ENCODE measurements at places on chromosomes 5 and 9.
A peak's percentile ranks its signal among the peaks of the same experiment; 100 is the strongest.

GRCh38 chr9:90789862-90790261, 11.8 kb upstream of the SYK start:
- no peaks in the 10 kb centered on the region for H3K36me3 ChIP-seq
- H3K27me3 ChIP-seq = no peaks in the 10 kb centered on the region

GRCh38 chr9:137437691-137438590, 3.2 kb downstream of the ENTPD8 start:
- peaks cover 4% of the 10 kb centered on the region for H3K27me3 ChIP-seq
- H3K4me3 ChIP-seq = no peak overlapping the region
- no peak for DNase-seq
- no peak overlapping the region for H3K27ac ChIP-seq

DNA sequence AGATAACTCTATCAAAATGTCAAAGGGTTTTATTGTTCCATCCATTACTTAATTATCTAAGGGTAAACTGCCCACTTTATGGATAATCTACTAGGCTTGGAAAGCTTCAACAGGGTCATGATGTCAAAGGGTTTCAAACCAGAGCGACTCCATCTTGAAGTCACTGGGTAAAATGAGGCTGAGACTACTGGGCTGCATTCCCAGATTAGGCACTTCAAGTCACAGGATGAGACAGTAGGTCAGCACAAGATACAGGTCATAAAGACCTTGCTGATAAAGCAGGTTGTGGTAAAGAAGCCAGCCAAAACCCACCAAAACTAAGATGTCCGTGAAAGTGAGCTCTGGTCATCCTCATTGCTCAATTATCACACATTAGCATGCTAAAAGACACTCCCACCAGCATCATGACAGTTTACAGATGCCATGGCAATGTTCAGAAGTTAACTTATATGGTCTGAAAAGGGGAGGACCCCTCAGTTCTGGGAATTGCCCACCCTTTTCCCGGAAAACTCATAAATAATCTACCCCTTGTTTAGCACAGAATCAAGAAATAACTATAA, 138.6 kb downstream of the GNAQ start:
- H3K27me3 ChIP-seq = no peaks in the 10 kb centered on the region
- H3K27ac ChIP-seq = no peak overlapping the region
- H3K36me3 ChIP-seq = no peaks in the 10 kb centered on the region
- DNase-seq = no peak
- H3K4me1 ChIP-seq = no peaks in the 10 kb centered on the region

DNA sequence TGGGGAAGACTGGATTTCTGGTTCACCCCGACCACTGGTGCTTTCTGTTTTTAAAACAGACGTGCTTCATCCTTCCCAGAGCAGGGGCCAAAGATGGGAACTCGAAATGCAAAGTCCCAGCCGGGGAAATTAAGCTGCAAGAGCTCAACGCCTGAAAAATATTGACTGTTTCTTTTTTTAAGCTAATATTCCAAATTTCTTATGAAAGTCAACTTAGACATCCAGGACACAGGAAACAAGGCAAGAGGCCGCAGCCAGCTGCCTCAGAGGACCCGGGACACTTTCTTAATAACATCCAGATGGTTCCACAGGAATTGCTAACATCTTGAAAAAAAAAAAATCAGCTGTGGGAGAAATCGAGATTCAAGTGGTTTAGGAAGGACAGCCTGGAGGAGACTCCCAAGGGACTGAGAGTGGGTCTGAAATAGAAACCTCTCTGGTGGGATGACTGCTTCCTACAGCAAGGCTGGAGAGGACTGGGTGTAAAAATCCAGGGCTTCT, 144.9 kb downstream of the FGF1 start:
- H3K4me1 ChIP-seq = peaks cover 38% of the 10 kb centered on the region
- no peaks in the 10 kb centered on the region for H3K36me3 ChIP-seq
- peak overlapping the region; percentile 11 for H3K4me3 ChIP-seq
- H3K27me3 ChIP-seq = no peaks in the 10 kb centered on the region
- peak overlapping the region; percentile 72 for H3K27ac ChIP-seq

All from right atrium auricular region (tissue), 2 donors.